ENCODE measurements at places on chromosomes 5 and 9.
A peak's percentile ranks its signal among the peaks of the same experiment; 100 is the strongest.

DNA sequence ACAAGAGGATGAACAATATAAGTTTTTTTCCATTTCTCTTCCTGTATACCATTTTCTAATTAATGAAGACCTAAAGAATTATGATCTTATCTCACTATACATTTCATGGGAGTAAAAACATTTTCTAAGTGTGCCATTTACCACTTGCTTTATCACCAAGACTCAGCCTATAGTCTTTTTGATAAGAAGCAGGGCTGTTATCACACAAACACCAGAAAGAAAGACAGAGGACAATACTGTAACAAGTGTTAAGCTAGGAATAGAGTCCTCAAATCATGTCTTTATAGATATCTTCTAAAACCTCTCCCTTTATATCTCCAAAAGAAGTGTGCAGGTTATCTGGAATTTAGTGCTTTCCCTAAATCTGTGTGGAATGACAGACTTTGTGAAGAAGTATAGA is 119.7 kb downstream of the FAM174A start:
- DNase-seq, result no peak

DNA sequence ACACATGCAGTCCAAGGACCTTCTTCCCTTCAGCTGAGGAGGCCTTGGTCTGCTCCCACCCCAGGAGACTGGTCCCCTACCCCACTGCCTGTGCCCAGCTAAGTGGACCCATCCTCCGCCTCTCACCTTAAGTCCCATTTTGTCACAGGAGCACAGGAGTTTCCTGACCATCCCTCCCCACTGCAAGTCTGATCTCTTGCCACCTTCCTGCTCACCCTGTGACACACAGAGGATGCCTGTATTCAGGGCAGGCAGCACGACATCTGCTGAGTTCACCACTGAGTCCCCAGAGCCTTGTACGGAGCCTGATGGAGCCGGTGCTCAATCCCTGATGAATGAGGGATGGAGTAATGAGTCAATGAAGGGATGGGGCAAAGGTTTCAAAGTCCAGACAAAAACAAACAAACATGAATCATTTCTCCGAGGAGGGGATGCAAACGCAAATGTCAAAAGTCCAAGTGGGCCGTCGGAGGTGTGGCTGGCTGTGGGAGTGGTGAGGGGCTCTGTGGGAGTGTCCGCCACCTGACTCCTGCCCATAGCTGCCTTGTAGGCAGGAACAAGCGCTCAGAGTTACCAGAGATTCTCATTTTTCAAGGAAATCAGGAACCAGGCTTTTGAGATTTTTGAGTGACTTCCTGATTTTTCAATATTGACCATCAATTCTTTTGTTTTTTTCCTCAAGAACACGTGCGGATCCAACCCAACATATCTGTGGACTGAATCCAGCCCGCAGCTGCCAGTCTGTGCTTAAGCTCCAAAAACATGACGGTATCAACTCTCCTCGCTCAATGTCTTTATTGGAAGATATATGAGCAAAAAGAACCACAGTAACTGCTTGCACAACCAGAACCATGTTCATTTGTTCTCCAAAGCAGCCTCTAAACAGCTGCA is 4.4 kb downstream of the RAPGEF1 start:
- DNase-seq, result no peak

- no peak for DNase-seq
Observed at GRCh38 chr9:106981396-106982287, 118.7 kb downstream of the ZNF462 start.

DNA sequence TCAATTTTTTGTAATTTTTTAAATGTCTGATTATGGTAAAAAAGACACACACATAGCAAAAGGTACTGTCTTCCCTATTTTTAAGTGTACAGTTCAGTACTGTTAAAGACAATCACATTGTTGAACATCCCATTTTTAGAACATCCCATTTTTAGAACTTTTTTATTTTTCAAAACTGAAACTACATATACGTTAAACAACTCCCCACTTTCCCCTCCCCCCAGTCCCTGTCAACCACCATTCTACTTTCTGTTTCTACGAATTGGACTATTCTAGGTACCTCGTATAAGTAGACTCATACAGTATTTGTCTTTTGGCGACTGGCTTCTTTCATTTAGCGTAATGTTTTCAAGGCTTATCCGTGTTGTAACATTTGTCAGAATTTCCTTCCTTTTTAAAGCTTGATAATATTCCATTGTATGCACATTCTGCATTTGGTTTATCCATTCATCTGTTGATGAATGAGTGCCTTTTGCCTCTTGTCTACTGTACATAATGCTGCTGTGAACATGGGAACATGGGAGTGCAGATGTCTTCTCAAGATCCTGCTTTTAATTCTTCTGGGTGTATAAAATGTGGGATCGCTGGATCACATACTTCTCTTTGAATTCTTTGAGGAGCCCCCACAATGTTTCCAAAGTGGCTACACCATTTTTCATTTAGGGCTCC is 154.0 kb downstream of the PIK3R1 start:
- peak; percentile 53 for DNase-seq

- DNase-seq, result no peak
Observed at GRCh38 chr5:34919077-34919476, 3.6 kb downstream of the BRIX1 start.
